Kidney capillary endothelial cell (primary cell): ENCODE measurements at places on chromosomes 1 and 21.
A peak's percentile ranks its signal among the peaks of the same experiment; 100 is the strongest.

GRCh38 chr1:119101563-119101962 is 38.9 kb downstream of the WARS2 start:
- DNase-seq = no peak

GRCh38 chr21:36422279-36423098 is 37.3 kb downstream of the CHAF1B start:
- DNase-seq = peak; percentile 72

GRCh38 chr1:180504186-180504585 is 1.8 kb upstream of the ACBD6 start:
- DNase-seq = no peak

DNA sequence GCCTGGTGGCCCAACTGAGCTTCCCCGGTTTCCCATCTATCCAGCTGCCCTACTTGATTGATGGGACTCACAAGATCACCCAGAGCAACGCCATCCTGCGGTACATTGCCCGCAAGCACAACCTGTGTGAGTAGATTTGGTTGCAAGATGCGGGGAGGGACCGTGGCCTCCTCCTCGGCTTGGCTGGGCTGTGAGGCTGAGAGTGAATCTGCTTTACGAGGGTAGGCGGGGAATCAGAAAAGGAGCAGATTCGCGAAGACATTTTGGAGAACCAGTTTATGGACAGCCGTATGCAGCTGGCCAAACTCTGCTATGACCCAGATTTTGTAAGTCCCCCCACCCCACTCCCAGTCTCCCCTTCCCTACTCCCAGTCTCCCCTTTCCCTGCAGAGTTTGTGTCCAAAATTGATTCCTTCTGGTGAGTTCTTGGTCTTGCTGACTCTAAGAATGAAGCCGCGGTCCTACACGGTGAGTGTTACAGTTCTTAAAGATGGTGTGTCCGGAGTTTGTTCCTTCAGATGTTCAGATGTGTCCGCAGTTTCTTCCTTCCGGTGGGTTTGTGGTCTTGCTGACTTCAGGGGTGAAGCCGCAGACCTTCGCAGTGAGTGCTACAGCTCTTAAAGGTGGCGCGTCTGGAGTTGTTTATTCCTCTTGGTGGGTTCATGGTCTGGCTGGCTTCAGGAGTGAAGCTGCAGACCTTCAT is 1.5 kb downstream of the GSTM2 start:
- no peak for DNase-seq

DNA sequence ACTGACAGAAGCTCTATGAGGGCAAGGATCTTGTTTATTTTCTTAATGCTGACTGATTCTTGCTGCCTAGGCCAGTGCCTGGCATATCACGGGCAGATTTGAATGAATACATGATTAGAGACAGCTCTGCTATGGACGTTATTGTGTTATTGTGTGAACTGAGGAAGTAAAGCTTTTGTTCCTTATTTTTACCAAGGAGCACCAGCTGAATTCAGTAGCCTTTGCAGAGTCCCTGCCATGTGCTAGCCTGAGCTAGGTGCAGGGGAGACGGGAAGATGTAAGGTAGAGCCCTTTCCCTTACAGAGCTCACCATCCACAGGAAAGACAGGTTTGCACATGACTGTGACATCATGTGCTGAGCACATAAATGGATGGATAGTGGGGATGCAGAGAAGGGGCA is 36.0 kb upstream of the SCMH1 start:
- no peak for DNase-seq

GRCh38 chr1:153032677-153033308 is 1.8 kb downstream of the SPRR1B start:
- no peak for DNase-seq

DNA sequence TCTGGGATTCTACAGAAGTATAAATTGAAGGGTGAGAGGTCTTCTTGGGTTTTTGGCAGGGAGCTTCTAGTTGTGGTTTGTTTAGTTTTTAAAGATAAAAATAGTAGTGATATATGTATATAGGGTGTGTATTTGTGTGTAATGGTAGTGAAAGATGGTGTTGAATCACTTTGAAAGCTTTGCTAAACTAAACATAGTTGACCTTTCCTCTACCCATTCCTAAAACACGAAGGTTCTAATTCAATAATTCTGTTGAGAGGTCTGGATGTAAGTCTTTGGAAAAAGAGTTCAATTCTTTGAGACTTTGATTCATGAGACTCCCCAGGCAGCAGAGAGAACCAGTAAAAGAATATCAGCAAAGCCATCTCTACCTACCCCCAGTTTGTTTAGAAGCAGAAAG is 247.9 kb upstream of the DUSP10 start:
- DNase-seq = no peak

GRCh38 chr1:99964806-99965205 is 5.0 kb upstream of the SLC35A3 start:
- DNase-seq = no peak

DNA sequence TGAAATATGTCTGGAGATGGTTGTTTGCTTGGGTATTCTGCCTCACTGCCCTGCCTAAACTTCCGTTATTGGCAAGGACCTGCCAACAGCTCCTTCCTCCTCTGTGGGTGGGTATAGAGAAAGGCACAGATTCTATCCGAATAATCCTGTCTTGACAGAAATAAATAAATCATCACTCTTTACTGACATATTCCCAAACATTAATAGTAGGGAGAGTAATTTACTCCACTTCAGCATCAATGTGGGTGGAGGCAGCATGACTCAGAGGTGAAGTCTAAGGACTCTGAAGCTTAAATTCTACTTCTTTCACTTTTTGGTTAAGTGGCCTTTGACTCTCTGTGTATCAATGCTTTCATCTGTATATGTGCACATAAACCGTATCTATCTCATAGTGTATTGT is 2.9 kb downstream of the CD84 start:
- no peak for DNase-seq
